ENCODE measurements at places on chromosomes 1 and 21.
A peak's percentile ranks its signal among the peaks of the same experiment; 100 is the strongest.

DNA sequence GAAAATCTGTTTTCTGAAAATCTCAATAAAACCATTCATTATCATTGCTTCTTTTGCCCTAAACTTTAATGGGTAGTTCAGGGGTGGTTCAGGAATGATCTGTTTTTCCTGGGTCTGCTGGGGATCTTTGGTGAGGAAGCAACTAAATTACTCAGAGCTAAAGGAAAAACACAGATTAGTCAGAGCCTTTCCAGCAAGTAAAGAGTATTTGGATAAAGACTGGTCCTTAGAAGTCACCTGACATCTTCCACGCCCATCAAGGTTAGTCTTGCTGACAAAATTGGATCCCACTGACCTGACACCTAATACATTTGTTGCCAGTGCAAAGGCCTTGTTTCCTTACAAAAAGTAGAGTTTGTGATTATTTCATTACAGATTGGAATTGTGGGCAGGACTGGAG lies 24.2 kb downstream of the HSPA13 start:
- DNase-seq = no peak

- peak; percentile 49 for DNase-seq
Observed at GRCh38 chr1:19442154-19443096, 42.9 kb downstream of the CAPZB start.

DNA sequence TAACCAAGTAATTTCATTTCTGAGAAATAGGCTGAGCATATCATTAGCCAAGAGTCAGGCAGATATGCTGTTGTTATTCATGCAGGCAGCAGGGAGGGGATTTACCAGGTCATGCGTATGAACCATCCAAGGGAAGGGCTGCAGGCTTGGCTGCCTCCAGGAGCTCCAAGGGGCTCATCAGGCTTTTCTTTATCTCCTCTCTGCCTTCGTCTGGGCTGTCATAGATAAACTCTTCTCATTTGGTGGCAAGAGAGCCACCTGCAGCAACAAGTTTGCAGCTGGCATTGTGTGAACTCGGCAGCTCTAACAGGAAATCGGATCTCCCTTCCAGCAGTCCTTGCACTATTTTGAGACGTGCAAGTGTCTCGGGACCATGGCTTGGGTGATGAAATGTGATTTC lies 7.5 kb downstream of the CCDC27 start:
- DNase-seq = no peak

DNA sequence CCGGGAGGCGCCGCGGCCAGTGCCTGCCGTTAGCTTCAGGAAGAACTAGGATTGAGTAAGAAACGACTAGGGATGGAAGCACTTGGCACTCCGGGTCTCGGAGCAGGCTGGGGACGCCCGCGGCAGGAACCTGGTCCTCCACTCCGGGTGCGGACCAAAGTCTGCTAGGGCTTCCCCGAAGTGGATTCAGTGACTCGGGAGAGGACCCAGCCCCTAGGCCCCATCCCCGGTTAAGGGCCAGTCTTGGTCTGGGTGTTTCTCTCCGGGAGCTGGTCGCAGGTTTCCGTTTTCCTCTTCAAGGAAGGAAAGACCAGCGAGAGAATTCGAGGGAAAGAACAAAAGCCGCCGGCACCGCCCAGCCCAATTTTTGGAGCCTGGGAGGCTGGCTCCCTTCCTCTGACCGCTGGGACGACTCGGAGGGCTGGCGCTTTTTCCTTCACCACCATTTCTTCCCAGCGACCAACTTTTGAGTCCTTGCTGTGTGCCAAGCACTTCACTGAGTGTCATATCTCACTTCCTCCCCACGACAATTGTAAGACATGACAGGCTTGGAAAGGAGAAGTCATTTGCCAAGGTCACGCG lies 16.8 kb upstream of the STMN1 start:
- no peak for DNase-seq

DNA sequence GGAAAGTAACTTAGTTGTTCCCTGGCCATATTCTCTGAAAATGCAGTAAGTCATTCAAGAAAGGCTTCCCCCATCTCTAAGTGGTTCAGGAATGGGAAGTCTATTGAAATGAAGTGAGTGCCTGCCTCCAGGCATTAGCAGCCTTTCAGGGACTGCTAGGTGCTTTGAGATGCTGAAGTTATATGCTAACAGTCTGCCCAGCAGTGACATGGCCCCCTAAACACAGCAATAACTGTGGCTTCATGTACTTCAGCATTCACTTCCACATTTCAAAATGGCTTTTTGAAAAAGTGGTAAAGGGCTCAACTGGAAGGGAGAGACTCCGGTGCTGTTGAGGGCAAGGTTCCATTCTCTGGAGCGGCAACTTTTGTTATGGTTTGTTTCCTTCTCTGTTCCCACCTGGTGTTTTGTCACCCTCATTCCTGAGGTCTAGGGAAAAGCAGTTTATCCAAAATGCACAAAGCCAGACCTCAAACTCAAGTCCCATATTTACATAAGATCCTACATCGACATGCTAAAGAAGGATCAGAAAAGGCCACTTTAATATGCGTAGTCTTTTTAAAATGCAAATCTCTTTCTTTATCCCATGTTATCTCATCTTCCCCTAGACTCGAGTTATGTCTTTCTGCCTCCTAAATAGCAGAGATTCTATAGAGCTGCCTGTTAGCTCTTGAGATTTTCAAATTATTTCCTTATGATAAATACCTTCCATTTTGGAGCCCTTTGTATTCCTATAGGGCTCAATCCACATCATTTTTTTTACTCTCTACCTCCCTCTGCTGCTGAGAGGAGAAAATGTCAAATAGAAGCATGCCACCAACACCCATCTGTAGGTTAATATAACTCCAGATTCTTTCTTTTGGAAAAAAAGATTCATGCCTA lies 34.2 kb upstream of the LRRC8C start:
- peak; percentile 62 for DNase-seq

DNA sequence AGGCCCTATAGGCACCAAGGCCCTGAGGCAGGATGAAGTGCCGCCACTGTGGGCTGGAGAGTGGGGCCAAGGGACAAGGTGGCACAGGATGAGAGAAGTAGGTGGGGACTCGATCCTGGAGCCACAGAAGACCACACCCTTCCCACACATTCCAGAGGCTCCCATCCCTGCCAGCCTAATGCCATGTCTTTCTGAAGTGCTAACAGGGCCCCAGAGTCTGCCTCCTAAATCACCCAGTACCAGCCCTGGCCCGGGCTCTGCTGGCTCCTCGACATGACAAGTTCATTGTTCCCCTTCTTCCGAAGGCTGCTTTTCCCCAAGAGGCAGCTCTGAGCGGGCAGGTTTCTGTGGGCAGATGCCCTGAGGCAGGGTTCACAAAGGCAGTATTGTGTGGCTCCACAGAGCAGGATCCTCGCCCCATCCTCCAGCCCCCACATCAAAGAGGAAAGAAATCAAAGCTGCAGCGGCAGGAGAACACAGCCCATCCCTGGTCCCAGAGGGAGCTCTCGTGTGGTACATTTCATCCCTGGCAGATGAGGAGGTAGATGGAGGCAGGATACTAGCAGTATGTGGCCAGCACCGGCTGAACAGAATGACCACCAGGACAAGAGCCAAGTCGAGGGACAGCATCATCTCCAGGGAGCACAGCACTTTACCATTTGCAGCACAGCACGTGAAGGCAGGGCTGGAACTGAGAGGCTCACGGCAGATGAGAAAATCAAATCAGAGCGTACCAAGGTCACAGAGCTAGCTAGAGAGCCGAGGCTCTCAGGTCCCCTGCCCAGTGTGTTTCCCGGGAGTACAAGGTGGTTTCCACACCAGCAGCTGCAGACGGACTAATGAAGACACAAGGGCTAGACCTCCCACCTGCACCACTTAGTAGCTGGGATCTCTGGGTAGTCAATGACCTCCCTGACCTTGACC lies 64.8 kb downstream of the SYF2 start:
- peak; percentile 88 for DNase-seq

DNA sequence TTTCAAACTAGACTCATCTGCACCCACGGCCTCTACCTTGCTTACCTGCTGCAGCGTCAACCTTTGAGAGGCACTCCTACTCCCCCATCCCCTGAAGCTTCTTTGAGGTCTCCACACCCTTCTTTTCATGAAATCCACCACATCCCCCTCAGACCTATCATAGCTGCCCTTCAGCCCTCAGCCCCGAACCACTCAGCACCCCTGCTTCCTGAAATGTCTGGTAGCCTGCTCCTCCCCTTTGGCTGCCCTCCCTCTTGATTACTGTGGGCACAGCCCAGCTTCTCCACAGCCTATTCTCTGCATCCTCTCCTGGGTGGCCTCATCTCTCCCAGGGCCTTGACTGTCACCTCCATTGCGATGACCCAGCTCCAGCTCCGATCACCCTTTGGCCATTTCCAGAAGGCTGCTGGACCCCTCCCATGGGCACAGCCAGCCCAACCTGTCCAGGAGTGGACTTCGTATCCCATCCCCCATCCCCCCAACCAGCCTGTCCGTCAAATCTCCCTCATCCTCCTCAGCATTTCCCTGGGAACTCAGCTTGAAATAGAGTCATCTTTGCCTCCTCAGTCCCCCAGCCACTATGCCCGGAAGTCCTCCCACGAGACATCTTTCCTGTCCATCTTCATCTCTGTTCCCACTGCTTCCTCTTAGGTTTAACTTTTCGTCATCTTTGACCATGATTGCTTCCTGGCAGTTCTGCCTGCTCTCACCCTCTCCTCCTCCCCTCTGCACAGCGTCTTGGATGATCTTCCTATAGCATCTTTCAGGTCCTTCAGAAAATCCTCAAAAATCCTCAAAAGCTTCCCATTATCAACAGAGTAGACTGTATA lies 6.1 kb upstream of the ADORA1 start:
- DNase-seq = no peak

DNA sequence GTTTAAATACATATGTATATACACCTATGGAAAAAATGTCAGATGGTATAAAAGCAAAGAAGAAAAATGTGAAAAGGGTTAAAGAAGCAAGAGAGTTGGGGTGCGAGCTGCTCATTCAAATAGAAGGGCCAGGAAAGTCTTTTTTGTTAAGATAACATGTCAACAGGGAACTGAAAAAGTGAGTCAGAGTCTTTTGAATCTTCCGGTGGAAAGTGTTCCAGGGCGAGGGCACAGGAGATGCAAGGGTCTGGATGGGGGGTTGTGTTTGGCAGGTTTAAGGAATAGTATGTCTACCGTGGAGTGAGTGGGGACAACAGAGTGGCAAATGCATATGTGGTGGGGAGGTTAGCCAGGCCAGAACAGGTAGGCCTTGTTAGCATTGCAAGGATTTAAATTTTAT lies 22.2 kb upstream of the GNG12 start:
- DNase-seq = no peak

- peak; percentile 76 for DNase-seq
Observed at GRCh38 chr1:218330043-218330623, 15.0 kb upstream of the TGFB2 start.
